ENCODE measurements at places on chromosomes 3 and 15.

DNA sequence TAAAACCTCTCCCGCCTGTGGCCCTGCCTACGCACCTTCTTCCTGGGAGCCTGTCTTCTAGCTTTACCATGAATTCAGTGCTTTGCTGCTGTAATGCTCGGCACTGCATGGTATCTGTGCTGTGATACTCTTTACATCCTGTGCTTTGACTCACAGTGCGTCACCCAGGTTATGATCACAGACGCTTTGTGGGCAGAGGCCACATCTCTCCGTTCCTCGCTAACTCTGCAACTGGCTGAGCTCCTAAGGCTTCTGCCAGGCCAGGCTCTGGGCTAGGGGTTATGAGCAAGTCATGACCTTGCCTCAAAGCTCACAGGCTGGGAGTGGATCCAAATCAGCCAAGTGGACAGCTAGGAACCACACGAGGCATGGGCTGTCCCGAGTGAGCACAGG is 23.2 kb downstream of the SPTBN5 start:
- DNase-seq: peak; percentile 22

GRCh38 chr3:129371041-129371826 is 57.2 kb downstream of the EFCAB12 start:
- no peak for DNase-seq

GRCh38 chr3:8456412-8456811 is 45.2 kb upstream of the LMCD1 start:
- no peak for DNase-seq

DNA sequence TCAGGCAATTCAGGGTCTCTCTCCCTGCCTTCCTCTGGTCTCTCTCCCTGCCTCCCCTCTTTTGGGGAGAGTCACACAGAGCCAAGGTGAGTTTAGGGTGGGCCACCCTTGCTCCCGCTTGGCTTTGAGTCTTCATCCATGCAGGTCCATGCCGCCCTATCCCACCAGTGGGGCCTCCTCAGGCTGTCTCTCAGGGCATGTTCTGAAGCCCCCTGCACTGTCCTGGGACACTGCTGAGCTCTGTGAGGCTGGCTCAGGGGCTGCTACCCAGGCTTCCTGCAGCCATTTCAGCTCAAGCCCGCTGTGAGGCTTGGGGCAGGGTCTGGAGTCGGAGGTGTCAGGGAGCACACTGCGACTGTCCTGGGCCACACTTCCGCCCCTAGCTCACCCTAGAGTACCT is 203.1 kb downstream of the SSR3 start:
- no peak for DNase-seq

- no peak for DNase-seq
Observed at GRCh38 chr15:82812994-82813393, 3.6 kb downstream of the WHAMM start.

- DNase-seq: no peak
Observed at GRCh38 chr15:99635794-99636193, 70.0 kb downstream of the MEF2A start.

DNA sequence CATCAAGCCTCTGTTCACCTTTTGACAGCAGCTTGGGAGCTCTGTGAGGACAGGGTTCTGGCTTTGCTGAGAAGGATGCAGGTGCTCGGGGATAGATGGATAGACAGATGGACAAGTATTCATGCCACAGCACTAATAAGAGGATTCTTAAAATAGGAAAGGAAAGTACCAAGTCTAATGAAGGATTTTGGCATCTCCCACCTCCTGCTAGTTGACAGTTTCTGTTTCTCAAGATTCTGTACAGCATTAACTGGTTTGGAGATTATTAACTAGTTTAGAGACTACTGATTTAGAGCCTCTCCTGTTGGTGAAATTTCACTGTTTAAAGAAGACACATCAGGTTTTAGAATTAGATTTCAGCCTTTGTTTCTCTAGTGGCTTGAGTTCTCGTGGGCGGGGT is 152.3 kb downstream of the CACNA1D start:
- DNase-seq: no peak

DNA sequence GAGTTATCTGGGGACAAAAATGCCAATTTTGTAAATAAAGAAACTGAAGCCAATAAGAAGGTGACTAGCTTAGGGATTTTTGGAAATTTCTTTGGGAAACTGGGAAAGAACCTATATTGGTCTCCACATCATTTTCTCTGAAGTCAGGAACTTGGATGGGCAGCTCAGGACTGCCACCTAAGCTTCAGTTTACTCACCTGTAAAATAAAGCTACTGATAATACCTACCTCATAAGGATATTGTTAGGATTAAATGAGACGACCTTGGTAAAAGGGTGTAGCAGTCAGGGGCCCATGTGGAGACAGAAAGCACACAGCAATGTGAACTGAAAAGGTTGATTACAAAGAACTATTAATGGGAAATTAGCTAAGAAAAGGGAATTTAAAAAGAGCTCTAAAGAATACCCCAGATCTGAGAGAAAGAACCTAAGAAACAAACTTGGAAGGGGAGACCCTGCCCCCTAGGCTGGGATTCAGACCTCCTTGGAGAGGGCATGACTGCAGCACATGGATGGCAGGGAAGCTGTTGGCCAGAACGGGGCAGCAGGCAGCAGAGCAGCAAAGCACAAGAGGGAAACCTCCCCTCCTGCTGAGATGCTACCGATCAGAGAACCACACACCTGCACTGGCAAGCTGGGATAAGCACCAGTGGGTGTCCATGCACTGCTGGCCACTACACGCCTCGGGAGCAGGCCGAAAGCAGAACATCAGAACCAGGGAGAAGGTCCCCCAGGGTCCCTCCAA is 83.7 kb upstream of the THBS1 start:
- no peak for DNase-seq

DNA sequence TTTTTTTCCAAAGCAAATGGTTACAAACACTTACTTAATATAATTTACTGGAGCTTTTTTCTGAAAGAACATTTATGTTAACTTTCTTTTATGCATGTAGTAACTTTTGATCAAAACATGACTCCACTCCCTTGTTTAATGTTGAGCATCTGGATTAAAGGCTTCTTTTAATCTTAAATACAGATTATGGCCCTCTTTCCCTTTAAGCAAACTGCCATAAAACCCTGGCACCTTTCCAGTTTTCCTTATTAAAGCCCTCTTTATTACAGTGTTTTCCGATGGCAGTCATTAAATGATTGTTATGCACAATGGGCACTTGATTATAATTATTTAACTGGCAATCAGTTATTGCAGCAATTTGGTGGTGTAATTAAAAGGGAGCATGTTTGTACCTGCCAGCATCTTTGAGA is 167.0 kb downstream of the VGLL4 start:
- no peak for DNase-seq

DNA sequence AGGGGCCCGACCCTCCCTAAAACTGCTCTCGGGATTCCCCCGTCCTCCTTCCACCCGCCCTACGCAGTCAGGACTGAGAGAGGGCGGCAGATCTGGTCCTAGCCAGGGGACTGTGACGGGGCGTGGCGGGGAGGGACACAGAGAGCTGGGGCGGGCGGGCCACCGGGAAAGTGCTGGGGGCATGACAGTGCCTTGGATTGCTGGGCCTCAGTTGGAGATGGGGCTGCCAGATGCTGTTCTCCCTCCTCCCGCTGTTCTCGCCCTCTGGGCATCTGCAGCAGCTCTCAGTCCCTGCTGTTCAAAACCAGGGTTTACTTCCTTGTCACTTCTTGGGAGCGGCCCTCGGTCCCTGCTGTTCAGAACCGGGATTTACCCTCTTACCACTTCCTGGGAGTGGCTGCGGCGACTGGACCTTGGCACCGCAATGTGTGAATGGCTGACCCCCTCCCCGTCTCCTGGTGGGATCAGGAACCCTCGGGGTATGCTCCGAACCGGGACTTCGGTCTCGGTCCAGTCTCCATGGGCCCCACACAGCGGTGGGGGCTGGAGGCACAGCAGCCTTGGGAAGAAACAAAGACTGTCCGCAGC is 1.8 kb upstream of the RPP25 start:
- no peak for DNase-seq

GRCh38 chr15:66496951-66497501 is 536 bp downstream of the SNAPC5 start:
- DNase-seq: no peak

DNA sequence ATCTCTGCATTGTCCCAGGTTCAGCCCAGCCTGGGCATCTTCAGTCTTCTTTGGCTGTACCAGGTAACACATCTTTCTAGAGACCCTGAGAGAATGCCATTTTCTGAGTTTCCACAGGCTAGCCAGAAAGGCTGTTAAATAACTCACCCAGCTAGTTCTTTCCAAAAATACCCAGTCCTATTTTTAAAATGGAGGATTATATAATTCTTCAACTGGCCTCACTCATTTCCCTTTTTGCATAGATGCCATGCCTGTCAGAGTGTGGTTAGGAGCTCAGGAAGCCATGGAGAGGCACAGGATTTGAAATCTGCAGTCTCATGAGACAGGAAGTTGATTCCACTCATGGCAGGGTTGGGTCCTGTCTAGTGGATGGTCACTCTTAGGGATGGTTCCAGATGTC is 39.8 kb downstream of the CEMIP start:
- no peak for DNase-seq

DNA sequence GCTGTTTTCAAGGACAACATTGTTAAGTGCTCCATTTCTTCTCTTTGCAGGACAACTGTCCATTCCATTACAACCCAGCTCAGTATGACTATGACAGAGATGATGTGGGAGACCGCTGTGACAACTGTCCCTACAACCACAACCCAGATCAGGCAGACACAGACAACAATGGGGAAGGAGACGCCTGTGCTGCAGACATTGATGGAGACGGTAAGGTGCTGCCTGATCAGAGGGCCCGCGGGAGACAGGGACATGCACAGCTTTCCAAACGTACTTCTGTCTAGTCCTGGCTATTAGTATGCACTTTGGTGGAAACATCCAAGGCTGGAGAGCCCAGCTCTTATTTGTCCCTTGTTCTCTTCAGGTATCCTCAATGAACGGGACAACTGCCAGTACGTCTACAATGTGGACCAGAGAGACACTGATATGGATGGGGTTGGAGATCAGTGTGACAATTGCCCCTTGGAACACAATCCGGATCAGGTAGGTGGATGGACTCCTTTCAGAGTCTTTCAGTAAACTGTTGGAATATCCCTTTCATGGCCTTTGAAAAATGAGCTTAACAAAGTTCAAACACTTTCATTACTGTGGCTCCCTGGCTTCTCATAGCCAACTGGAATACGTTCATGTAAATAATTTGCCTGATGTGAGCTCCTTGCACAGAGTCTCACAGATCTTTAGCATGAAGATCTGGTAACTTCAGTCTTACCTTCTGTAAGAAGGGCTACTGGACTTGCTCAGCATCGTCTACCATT is 10.4 kb downstream of the THBS1 start:
- no peak for DNase-seq

GRCh38 chr15:93087825-93088199 is 1.2 kb downstream of the RGMA start:
- DNase-seq: peak; percentile 75

GRCh38 chr15:38674448-38674847 is 109.8 kb upstream of the RASGRP1 start:
- DNase-seq: no peak

DNA sequence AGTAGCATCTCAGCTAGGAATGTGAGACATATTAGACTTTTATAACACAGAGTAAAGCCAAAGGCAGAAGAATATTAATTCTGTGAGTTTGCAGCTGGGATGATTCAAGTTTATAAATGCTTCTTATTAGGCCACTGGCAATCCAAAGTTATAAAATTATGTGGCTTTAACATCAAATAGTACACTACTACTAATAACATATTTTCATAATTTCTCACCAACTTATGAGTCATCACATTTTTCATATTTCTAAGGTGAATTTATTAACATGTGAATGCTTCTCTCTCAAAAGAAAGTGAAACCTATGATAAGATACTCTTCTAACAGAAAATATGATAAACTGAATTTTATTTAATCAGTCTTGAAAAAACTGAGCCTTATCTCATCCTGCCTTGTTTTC is 1348.2 kb upstream of the ALCAM start:
- no peak for DNase-seq

- no peak for DNase-seq
Observed at GRCh38 chr3:100335434-100335833, 877 bp downstream of the NIT2 start.

DNA sequence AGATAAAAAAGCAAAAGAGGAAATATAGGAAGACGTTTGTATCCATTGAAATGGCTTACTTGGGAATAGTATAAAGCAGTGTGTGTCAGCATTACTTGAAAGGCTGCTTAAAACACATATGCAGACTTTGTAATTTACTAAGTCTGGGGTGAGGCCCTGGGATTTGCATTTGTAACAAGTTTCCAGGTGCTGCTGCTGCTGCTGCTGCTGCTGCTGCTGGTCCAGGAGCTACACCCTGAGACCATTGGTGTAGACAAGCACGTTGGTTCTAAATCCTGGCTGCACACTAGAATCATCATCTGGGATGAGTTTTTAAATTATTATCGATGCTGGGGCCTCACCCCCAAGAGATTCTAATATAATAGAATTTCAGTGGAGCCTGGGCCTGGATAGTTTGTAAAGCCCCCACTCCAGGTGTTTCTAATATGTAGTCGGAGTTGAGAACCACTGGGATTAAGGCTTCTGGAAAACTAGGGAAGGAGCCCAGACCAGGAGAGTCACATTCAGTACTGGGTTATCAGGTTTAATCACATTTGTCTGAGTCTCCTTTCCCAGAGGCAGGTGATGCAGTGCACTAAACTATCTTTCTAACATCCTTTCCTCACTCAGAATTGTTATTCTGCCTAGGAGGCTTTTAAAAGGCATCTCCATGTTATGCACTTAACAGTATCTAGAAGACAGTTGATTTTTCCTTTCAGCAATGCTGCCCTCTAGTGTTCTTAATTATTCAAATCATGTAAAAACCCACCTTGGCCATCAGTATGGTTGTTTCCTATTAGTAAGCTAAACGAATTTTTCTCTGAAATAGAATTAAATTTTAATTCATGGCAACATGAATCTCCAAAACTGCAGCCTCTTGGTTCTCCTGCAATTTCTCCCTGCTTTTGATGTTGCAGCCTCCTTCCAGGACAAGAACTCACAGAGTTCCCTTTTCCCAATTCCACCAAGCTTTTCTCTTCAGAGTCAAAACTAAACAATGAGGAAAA is 45.4 kb downstream of the SSR3 start:
- no peak for DNase-seq

GRCh38 chr3:100831629-100832028 is 122.3 kb downstream of the TFG start:
- no peak for DNase-seq

GRCh38 chr3:143979041-143979440 is 7.4 kb downstream of the DIPK2A start:
- no peak for DNase-seq

DNA sequence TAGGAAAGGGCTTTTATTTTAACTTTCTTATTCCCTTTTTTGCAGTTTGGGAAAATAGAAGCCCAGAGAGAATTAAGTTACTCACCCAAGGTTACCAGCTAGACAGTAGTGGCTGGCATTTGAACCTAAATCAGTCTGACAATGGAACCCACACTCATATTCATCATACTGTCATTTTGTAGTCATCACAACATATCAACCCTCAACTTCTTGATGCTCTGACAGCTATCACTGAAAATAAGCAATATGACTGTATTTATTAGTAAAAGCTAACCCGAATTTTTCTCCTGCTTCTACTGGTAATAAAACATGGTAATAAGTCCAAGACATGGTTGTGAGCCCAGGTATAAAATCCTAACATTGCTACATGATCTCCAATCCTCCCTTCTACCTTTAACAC is 585.8 kb upstream of the UBE2E2 start:
- no peak for DNase-seq

- no peak for DNase-seq
Observed at GRCh38 chr3:138340511-138340910, 7.9 kb upstream of the MRAS start.

- DNase-seq: no peak
Observed at GRCh38 chr3:42520336-42520735, 17.9 kb downstream of the VIPR1 start.

Data from dorsolateral prefrontal cortex (tissue), 122 donors.